ENCODE measurements at places on chromosomes 1 and 21.

GRCh38 chr1:174580801-174581200, 133.0 kb downstream of the GPR52 start:
- no peak overlapping the region for H3K27ac ChIP-seq
- no peak overlapping the region for H3K4me3 ChIP-seq
- no peaks in the 10 kb centered on the region for H3K4me1 ChIP-seq
- H3K27me3 ChIP-seq, result no peaks in the 10 kb centered on the region
- DNase-seq, result no peak
- H3K36me3 ChIP-seq, result peaks cover 6% of the 10 kb centered on the region

DNA sequence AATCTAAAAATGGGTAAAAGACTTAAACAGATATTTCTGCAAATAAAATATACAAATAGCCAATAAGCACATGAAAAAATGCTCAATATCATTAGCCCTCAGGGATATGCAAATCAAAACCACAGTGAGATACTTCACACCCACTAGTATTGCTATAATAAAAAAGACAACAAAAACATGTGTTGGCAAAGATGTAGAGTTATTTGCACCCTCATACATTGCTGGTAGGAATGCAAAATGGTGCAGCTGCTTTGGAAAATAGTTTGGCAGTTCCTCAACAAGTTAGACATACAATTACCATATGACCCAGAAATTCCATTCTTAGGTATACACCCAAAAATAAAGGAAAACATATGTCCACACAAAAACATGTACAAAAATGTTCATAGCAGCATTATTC, 30.2 kb downstream of the ZZZ3 start:
- peaks cover 45% of the 10 kb centered on the region for H3K36me3 ChIP-seq
- peaks cover 11% of the 10 kb centered on the region for H3K4me1 ChIP-seq
- H3K27ac ChIP-seq, result no peak overlapping the region
- H3K4me3 ChIP-seq, result no peak overlapping the region

DNA sequence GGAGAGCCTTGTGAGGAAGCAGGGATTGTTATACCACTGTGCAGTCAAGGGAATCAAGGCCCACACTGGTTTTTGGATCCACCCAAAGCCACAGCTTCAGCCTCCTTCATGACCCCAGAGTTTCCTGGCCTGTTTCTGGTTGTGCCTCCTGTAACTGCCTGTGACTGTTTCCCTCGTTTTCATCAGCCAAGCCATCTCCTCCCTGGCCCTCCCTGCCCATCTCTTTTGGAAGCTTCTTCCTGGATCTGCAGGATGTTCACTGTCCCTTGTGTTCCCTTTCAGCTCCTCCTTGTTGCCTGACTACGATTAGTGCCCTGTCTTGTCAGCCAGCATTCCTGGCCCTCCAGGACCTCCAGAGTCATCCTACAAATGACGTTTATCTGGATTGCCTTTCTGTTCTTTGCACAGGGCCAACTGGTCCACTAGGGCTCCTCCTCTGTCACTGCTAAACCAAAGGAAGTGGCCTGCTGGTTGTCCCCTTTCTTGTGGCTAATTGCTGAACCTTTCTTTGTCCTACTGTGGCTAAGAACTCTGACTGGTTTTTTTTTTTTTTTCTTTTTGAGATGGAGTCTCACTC, 17.9 kb downstream of the SFT2D2 start:
- peaks cover 38% of the 10 kb centered on the region for H3K4me1 ChIP-seq
- no peak for DNase-seq
- H3K27ac ChIP-seq, result peak overlapping the region; percentile 35
- H3K27me3 ChIP-seq, result no peaks in the 10 kb centered on the region
- no peak overlapping the region for H3K4me3 ChIP-seq
- peaks cover 2% of the 10 kb centered on the region for H3K36me3 ChIP-seq

DNA sequence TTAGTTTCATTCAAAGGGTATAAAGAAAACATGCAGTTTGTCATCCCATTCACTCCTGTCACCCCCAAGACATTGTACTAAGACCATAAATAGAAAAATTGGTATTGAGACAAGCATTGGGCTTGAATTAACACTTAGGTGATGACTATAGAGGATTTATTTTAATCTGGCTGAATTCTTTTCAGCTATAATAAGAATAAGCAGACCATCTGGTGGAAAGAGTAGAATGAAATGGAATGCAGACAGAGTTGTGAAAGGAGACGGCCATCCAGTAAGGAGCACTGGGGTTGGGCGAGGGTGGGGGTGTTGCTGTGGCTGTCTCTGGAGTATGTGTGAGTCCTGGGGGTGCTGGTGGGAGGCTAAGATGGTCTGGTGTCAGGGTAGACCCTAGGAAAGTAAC, 125.0 kb upstream of the IVNS1ABP start:
- no peaks in the 10 kb centered on the region for H3K36me3 ChIP-seq
- no peak for DNase-seq

- DNase-seq, result no peak
- H3K27ac ChIP-seq, result no peak overlapping the region
- H3K4me1 ChIP-seq, result peaks cover 3% of the 10 kb centered on the region
- H3K4me3 ChIP-seq, result no peak overlapping the region
Observed at GRCh38 chr1:207333009-207333600, 11.6 kb downstream of the CD55 start.

GRCh38 chr1:112605633-112606327, 13.2 kb downstream of the ST7L start:
- no peak for DNase-seq
- H3K27me3 ChIP-seq, result no peaks in the 10 kb centered on the region
- no peak overlapping the region for H3K27ac ChIP-seq
- H3K36me3 ChIP-seq, result peaks cover 94% of the 10 kb centered on the region

GRCh38 chr21:38322311-38322950, 65.6 kb downstream of the KCNJ15 start:
- H3K4me1 ChIP-seq, result no peaks in the 10 kb centered on the region
- H3K4me3 ChIP-seq, result no peak overlapping the region
- no peak for DNase-seq
- no peaks in the 10 kb centered on the region for H3K27me3 ChIP-seq
- H3K27ac ChIP-seq, result no peak overlapping the region

DNA sequence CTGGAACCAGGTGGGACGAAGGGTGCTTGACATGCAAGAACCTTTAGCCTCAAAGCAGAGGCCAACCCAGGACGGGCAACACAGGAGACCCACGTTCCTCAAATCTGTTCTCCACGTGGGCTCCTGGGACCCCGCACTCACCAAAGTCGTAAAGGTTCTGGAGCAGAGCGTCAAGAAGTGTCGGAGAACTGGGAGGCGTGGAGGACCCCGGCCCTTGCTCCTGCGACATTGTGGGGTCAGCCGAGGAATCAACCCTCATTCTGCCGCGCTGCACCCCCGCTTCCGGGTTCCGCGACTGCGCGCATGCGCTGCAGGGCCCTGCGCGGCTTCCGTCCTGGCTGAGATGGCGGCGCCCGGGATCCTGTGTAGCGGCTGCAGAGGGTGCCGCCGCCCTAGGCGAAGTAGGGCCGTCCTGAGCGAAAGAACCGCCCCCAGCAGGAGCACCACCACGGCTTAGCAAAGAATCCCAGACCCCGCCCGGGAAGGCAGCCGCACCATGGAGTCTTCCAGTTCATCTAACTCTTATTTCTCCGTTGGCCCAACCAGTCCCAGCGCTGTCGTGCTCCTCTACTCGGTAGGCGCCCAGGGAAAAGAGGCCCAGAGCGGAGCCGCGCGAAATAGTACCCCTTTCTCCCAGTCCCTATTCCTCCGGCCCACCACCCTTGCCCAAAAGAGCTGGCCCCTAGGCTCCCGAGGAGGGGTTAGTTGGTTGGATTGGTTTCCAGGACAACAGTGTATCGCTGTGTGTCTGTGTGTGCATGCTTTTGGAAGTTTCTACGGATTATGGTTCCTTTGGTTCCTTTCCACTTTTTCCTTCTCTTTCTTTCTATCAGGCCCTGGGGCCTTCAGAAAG, at the start of gene GNPAT:
TSS of gene GNPAT (plus strand) at position 330 of the 853 bp plus-strand sequence. CDS start at position 497, 167 bp downstream.
- DNase-seq, result peak; percentile 72
- H3K27ac ChIP-seq, result peak within 1 kb of the TSS; percentile 88
- peak within 1 kb of the TSS; percentile 86 for H3K4me3 ChIP-seq
- H3K36me3 ChIP-seq, result no peaks in the 10 kb centered on the region
- no peaks in the 10 kb centered on the region for H3K27me3 ChIP-seq

All from tibial nerve (tissue), 4 donors.